ENCODE measurements at places on chromosomes 4 and X.

- no peak for DNase-seq
These were observed at the start of gene SLC25A31 for GRCh38 chr4:127730142-127730913. TSS of gene SLC25A31 (plus strand) at chr4:127730400. CDS start at chr4:127730546, 146 bp downstream.

GRCh38 chr4:11912886-11913285, 484.2 kb upstream of the HS3ST1 start:
- DNase-seq, result no peak

DNA sequence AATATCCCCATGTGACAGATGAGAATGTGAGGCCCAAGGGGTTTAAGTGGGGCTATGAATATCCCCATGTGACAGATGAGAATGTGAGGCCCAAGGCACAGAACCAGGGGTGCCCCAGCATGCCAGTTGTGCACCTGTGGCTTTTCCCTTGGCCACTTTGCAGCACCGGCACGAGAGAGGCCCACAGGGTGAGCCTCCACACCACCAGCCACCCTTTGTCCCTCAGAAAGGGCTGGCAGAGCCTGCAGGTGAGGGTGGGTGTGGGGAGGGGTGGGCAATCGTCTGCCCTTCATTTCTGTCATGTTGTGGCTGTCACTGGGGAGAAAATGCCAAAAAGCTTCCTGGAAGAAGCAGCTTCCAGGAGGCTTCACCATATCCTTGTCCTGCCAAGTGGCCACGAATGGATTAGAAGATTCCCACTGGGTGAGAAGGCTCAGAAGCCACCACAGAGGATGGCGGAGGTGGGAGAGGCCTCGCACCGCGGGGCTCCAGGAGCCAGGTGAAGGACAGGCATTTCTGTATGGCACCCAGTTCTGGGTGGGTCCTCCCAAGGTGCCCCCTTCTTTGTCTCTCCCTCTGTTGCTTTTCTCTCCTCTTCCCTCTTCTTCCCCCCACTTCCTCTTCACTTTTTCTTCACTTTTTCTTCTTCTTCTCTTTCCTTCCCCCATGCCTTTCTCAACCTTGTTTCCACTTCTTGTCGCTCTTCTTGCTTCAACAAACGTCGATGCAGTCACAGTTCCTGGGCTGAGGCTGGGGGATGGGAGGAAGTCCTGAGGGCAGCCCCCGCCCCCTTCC, 469 bp upstream of the GPR78 start:
- no peak for DNase-seq

GRCh38 chr4:122604146-122604545, 16.7 kb downstream of the IL21 start:
- DNase-seq, result no peak

- peak; percentile 76 for DNase-seq
These were observed 47.0 kb downstream of the AFF1 start for GRCh38 chr4:86981789-86982188.

- DNase-seq, result no peak
These were observed 24.0 kb downstream of the HOPX start for GRCh38 chr4:56657128-56657527.

GRCh38 chr4:143186212-143186611, 1.5 kb downstream of the USP38 start:
- no peak for DNase-seq

DNA sequence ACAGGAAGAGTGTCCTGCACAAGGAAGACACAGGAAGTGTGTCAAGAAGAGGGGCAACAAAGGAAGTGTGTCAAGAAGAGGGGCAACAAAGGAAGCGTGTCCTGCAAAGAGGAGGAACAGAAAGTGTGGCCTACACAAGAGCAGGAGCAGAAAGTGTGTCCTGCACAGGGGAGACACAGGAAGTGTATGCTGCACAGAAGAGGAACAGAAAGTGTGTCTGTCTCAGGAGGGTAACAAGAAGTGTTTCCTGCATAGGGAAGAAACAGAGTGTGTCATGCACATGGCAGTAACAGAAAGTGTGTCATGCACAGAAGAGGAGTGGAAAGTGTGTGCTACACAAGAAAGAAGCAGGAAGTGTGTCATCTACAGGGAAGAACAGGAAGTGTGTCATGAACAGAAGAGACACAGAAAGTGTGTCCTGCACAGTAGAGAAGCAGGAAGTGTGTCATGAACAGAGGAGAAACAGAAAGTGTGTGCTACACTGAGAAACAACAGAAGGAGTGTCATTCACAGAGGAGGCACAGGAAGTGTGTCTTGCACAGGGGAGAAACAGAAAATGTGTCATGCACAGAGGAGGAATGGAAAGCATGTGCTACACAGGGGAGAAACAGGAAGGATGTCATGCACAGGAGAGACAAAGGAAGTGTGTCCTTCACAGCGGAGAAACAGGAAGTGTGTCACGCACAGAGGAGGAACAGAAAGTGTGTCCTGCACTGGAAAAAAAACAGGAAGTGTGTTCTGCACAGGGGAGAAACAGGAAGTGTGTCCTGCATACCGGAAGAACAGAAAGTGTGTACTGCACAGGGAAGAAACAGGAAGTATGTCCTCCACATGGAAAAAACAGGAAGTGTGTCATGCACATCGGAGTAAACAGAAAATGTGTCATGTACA, 526.4 kb upstream of the PRKX start:
- peak; percentile 77 for DNase-seq

GRCh38 chr4:124530464-124531077, 182.0 kb downstream of the ANKRD50 start:
- no peak for DNase-seq

DNA sequence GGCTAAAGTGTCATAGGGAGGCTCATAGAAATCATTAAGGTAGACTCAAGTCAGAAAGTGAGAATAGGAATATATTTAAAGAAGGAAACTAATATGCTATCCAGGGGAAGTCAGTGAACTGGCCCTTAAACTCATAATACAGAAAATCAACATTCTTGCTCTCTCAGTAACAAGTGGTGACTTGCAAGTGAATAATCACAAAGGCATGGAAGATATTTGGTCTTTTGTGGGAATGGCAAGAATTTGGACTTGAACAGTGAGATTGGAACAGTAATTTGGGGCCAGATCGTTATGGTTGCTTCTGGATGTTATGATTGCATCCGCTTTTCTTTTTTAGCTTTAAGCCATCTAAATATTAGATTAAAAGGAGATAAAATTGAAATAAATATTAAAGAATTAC, 103.8 kb downstream of the TBC1D19 start:
- no peak for DNase-seq

GRCh38 chrX:43573441-43574015, 82.6 kb upstream of the MAOA start:
- DNase-seq, result peak; percentile 38

GRCh38 chr4:113636438-113636818, 125.1 kb downstream of the CAMK2D start:
- peak; percentile 60 for DNase-seq

DNA sequence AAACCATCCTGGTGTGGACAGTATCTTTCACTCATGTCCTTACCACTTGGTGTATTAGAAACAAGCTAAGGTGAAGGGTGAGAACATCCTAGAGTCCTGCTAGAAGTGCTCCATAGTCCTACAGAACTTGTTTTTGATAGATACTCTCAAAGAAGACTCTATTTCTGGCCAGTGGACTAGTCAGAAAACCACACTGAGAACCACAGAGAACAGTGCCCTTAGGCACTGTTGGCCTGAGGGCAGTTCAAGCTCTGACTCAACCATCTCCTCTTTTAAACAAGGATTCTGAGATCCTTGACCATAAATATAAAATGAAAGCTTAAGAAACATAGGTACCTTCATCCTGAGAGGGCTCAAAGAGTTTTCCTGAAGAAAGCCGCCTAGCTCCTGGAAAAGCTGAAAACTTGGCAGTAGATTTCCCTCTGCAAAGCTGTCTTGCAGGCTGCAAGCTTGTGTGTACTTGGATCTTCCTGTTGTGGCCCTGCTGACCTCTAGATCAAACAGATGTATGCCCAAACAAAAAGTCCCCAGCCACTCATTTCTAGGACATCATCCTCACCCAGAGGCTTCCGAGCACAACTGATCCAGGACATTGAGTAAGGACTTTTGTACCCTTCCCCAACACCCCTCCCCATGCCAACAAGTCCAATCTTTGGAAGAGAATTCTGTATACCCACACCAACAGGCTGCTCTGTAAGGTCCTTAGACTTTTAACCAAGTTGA, 111.6 kb upstream of the CXCL13 start:
- no peak for DNase-seq

- DNase-seq, result no peak
These were observed 98.5 kb upstream of the PNPLA4 start for GRCh38 chrX:8025705-8026104.

DNA sequence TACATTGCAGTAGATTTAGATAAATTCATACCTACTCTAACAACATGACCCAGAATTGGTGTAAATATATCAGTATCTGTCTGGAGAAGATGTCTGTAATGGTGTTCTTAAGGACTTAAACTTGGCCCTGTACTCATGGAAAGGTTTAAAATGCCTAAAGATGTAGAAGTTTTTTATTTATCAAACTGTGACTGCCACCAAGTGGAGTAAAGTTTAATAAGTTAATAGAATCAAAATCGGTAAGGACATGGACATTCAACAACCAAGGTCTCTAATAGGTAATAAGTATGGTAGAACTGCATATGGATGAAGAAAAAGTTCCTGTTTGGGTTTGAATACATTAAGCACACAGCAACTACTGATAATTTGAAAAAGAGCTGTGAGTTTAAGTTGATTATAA, 474.0 kb upstream of the NDST3 start:
- DNase-seq, result peak; percentile 15

- no peak for DNase-seq
These were observed 80.2 kb downstream of the SCD5 start for GRCh38 chr4:82718162-82718940.

Data from KBM-7 (cell line).